Posterior vena cava (tissue), 2 donors: ENCODE measurements at places on chromosomes 11 and 22. TPM values are rescaled to one million over a fixed set of nuclear protein-coding genes. Genes with fewer than 3 reads are reported as not detected.

Gene SLCO2B1
- total RNA-seq, result 171 TPM

Gene POU2F3
- 0.19 TPM for total RNA-seq

Gene MIAT
- 1.6 TPM for total RNA-seq

Gene OR4C46
- total RNA-seq, result not detected

DNA sequence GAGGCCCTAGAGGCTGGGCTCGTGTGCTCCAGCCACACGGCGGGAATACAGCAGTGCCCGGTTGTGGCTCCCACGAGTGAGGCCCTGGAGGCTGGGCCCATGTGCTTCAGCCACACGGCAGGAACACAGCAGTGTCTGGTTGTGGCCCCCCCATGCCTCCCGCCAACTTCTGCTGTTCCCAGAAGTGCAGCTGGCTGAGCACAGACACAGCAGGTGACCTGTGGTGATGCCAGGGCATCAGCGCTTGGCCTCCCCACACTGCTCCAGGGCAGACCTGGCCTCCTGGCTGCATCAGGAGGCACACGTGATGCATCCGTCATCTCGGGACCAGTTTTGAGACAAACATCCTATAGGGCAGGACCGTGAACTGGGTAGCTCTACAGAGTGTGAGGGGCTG lies 110.3 kb downstream of the KCNQ1OT1 start:
- peak; percentile 73 for DNase-seq

GRCh38 chr11:3347127-3347526 lies 31.8 kb downstream of the ZNF195 start:
- no peak for DNase-seq

GRCh38 chr11:31856248-31856647 lies 45.1 kb upstream of the PAX6 start:
- no peak for DNase-seq

GRCh38 chr22:41713004-41713403 lies 13.7 kb downstream of the MEI1 start:
- DNase-seq, result no peak

Gene GPR83
- total RNA-seq, result not detected

Gene TREH
- not detected for total RNA-seq

DNA sequence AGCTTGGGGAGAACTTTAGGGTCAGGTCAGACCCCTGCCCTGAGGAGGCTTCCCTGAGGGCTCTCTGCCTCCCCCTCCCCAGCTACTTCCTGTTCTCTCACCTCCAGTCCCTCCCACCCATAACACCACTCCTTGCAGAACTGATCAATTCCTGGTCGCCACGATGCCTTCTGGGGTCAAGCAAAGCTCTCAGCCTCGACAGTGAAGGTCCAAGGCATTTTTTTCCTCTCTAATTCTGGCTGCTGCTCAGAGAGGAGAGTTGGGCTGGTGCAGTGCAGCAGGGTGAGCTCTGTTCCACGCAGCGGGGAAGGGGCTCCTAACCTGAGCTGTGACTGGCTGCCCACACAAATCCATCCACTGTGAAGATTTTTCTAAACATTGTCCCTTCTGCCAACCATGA lies 628.4 kb downstream of the BRD1 start:
- DNase-seq, result peak; percentile 40

Gene KIAA0930
- 74.0 TPM for total RNA-seq

Gene FJX1
- total RNA-seq, result 11.2 TPM

GRCh38 chr11:64933935-64934681 lies 1.6 kb downstream of the GPHA2 start:
- DNase-seq, result peak; percentile 52

Gene VPREB3
- 0.43 TPM for total RNA-seq

GRCh38 chr11:114063829-114064201 lies 4.3 kb downstream of the ZBTB16 start:
- peak; percentile 58 for DNase-seq

DNA sequence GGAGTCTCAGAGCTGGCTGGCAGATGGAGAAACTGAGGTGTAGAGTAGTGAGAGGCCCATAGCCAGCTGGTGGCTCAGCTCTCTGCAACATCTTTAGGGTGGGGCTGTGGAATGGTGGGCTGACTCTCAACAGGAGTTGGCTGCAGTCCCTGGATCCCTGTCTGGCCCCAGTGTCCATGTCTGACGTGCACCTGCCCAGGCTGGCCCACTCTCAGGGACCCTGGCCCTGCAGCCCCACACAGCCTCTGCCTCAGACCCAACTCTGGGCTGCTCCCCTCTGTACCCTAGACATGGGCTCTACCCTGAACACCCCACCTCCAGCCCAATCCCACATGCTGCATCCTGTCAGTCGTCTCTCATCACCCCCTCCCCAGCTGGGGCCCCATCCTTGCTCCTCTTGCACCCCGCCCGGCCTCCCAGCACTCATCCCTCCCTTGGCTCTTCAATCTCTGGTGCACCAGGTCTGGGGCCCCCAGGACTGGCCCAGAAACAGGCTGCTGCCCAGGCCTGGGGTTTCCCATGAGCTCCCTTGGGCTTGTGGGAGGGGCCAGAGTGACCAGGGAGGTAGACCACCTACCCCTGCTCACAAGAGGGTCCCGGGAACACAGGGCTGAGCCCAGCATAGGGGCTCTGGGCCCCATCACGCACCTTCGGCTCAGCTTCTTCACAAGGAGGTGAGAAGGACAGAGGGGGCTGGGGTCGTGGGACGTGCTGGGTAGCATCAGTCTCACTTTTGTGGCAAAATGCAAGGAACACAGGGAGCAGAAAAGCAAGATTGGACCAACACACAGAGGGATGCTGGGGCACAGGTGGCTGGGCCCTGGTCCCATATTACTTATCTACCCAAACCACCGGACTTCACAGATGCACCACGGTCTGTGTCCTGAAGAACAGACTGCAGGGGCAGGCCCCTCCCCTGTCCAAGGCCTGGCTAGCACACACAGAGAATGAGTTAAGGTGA lies 31.5 kb downstream of the ARVCF start:
- peak; percentile 61 for DNase-seq

- peak; percentile 92 for DNase-seq
Measured at GRCh38 chr11:74672956-74673692, 58.1 kb downstream of the CHRDL2 start.

- no peak for DNase-seq
Measured at GRCh38 chr22:29040385-29041275, 21.0 kb downstream of the C22orf31 start.

DNA sequence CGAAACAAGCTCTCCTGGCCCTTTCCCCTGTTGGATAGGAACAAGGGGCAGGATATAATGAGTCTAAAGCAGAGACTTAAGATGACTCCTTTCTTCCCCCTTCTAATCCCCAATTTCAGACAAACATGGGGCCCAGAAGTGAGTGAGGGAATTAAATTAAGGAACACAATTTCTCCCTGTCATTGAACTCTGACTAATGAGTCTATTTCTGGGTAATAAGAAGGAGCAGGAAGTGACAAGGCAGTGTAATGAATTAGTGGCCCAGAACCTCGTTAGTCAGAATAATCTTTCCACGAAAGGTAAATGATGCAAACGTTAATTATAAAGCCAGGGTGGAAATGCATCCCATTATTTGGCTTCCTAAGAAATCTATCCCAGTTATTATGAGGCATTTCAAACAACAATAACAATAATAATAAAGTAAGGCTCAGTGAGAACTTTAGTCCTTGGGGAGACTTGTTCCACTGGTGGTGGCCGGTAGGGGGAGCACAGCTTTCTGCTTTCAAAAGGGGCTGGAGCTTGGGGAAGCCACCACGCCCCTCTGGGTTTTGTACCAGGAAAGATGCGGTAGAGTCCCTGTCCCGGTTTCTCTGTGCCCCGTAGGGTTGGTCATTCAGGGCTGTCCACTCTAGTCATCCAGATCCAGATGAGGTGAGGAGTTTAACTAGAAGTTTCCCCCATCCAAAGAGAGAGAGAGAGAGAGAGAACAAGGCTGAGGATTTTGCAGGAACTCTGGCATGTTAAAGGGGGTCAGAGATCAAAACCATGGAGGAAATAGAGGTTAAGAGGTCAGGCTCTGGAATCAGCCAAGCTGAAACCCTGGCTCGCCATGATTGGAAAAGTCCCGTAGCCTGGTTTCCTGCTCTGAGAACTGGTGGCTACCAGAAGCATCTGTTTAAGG lies 298.3 kb downstream of the NTM start:
- peak; percentile 81 for DNase-seq

GRCh38 chr22:45826520-45826919 lies 150.4 kb downstream of the WNT7B start:
- no peak for DNase-seq

Gene SAA4
- total RNA-seq, result not detected

DNA sequence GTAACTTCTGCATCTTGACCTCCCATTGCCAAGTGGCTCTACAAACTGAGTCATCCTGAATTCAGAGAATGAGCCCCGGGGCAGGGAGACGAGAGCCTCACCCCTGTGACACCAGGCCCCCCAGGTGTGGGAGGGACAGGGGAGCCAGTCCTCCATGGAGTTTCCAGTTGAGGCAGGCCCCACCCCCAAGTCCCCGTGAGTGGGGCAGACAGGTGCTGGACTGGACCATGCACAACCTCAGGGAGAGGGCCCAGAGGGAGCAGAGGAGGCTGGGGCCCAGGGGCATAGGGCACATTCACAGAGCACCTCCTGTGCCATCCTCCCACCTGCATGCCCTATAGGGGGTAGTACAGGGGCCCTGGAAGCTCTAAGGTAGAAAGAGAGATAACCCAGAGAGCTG lies 180.8 kb downstream of the BRD1 start:
- no peak for DNase-seq

DNA sequence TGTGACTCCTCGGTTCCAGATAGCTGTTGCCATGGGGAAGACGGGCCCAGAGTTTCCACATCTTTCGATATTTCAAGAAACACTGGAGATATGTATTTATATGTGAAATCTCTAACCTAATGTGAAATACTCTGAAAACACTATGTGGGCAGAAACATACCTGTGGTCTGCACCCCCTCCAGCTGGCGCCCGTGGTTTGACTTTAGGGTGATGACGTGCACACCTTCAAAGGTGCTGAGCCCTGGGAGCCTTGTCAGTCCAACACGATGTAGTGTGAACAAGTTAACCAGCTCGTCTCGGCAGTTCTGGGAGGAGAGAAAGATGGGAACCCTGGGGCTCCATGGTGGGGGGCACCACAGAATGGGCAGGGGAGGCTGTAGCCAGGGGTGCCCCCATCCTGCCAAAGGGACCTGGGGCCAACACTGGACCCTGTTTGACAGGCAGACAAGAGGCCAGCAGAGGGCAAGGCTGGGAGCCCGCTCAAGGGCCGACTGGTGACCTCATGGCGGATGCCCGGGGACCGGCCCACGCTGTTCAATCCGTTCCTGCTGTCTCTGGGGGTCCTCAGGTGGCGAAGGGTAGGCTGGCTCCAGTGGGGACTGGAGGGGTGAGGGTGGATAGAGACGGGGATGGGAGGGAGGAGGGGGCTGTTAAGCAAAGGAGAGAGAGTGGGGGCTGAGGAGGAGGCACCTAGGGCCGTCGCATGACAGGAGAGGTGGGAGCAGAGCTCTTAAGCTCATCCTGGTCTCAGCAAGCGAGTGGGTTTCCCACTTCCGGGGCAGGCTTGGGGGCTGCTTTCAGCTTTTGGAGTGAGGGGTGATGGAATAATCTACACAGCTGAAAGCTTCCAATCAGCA lies 43.8 kb downstream of the TRIOBP start:
- no peak for DNase-seq

Gene CPT1A
- 127 TPM for total RNA-seq

Gene MS4A4E
- 1.3 TPM for total RNA-seq

- no peak for DNase-seq
Measured at GRCh38 chr11:116825434-116825833, 2.3 kb upstream of the APOA4 start.

GRCh38 chr11:35336726-35337125 lies 82.6 kb downstream of the SLC1A2 start:
- no peak for DNase-seq

GRCh38 chr11:14551380-14551779 lies 31.2 kb upstream of the PSMA1 start:
- DNase-seq, result no peak
